ENCODE measurements at places on chromosomes 12 and 14. TPM values are rescaled to one million over a fixed set of nuclear protein-coding genes. Genes with fewer than 3 reads are reported as not detected.

DNA sequence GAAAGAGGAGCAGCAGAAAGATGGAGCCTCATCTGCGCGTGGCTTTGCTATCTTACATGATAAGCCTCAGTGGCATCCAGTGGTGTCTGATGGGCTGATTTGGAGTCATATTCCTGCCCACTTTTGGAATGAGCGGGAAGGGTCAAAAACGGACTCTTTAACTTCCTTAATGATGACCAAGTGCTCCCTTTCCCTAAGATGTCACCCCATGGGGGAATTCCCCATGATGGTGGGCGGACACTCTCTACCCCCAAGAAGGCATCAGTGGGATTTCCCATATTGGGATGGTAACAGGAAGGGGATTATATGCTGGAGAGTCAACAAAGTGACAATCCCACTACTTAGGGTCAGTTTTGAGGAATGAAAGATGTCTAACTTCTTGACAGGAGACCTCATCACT, 110.9 kb downstream of the GPATCH2L start:
- peaks cover 2% of the 10 kb centered on the region for H3K4me1 ChIP-seq
- no peak for DNase-seq
- H3K27ac ChIP-seq: no peak overlapping the region
- H3K4me3 ChIP-seq: no peak overlapping the region
- H3K36me3 ChIP-seq: no peaks in the 10 kb centered on the region

DNA sequence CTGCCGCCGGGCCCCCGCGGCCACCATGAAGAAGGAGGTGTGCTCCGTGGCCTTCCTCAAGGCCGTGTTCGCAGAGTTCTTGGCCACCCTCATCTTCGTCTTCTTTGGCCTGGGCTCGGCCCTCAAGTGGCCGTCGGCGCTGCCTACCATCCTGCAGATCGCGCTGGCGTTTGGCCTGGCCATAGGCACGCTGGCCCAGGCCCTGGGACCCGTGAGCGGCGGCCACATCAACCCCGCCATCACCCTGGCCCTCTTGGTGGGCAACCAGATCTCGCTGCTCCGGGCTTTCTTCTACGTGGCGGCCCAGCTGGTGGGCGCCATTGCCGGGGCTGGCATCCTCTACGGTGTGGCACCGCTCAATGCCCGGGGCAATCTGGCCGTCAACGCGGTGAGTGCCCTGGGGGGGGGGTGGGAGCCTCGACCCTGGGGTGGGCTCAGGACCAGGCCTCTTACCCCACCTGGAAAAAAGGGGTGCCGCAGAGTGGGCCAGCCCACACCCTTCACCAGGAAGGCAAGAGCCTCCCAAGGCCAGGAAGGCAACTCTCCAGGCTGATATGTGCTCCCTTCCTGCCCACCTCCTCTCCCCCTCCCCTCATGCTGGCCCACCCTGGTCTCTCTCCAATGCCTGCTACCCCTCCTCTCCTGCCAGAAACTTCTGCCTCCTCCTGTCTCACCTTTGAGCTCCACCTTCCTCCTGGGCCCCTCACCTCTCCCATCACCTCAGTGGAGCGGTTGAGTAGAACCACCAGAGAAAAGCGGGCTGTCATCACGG, 507 bp downstream of the AQP5 start:
- H3K27me3 ChIP-seq: peaks cover 4% of the 10 kb centered on the region
- H3K27ac ChIP-seq: no peak overlapping the region
- no peak overlapping the region for H3K4me3 ChIP-seq
- no peak for DNase-seq

TSPAN11 gene
- 0.60 TPM for total RNA-seq

GRCh38 chr14:24847568-24848095, 202.3 kb downstream of the STXBP6 start:
- DNase-seq: no peak
- H3K27ac ChIP-seq: no peak overlapping the region
- no peak overlapping the region for H3K4me3 ChIP-seq
- H3K27me3 ChIP-seq: no peaks in the 10 kb centered on the region

NR2C1 gene
- total RNA-seq: 29.3 TPM

GRCh38 chr14:51846631-51847488, 13.6 kb upstream of the GNG2 start:
- no peak overlapping the region for H3K27ac ChIP-seq
- no peak overlapping the region for H3K4me3 ChIP-seq
- no peaks in the 10 kb centered on the region for H3K27me3 ChIP-seq
- no peak for DNase-seq

DNA sequence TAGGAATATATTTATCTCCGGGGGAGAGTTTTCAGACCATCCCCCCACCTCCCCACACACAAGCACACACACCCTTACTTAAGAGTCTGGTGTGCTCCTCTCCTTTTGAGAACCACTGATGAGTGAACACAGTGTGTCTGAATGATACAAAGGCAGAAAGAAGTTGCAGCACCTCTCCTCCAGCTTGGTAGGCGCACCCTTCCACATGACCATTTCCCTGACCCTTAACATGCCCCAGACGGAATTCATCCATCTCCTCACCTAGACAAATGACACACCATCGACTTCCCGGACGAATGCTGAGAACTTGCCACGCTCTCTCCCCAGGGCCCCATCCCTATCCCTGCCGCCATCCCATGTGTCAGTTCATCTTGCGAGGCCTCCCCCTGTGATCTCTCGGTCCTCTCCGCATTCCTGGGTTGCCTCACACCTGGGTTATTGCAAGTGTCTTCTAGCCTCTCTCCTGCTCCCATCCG, 3.9 kb downstream of the TNFRSF1A start:
- no peak overlapping the region for H3K27ac ChIP-seq
- H3K36me3 ChIP-seq: no peaks in the 10 kb centered on the region
- peak overlapping the region; percentile 90 for H3K4me3 ChIP-seq
- H3K27me3 ChIP-seq: no peaks in the 10 kb centered on the region
- H3K4me1 ChIP-seq: peaks cover 23% of the 10 kb centered on the region
- DNase-seq: no peak

DNA sequence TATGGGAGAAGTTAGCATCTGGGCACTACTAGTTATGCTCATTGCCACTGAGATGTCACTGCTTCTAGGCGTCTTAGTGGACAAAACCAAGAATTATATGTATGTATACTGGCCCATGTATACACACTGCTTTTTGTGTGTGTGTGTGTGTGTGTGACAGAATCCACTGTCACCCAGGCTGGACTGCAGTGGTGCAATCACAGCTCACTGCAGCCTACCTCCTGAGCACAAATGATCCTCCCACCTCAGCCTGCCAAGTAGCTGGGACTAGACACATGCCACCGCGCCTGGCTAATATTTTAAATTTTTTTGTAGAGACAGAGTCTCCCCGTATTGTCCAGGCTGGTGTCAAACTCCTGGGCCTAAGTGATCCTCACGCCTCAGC, 25.2 kb downstream of the LIMA1 start:
- no peak for DNase-seq
- H3K27ac ChIP-seq: no peak overlapping the region
- no peaks in the 10 kb centered on the region for H3K36me3 ChIP-seq

NOS1 gene
- total RNA-seq: 0.10 TPM

DNA sequence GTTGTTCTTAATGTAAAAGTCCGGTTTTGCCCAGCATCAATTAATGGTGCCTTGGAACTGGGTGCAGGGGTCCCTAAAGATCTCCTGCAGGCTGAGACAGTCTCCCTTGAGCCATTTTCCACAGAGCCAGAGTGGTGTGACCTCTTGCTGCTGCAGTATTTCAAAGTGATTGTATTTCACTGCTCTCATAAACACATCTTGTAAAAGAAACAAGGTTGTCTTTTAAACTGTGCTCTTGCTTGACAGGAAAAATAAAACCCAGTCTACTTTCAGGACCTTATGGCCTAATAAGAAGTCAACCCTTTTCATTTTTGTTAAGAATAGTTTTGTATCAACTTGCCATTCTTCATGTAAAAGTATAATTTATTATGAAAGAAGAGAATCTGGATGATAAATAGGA, 44.7 kb downstream of the TMEM117 start:
- H3K36me3 ChIP-seq: no peaks in the 10 kb centered on the region
- no peaks in the 10 kb centered on the region for H3K27me3 ChIP-seq

DNA sequence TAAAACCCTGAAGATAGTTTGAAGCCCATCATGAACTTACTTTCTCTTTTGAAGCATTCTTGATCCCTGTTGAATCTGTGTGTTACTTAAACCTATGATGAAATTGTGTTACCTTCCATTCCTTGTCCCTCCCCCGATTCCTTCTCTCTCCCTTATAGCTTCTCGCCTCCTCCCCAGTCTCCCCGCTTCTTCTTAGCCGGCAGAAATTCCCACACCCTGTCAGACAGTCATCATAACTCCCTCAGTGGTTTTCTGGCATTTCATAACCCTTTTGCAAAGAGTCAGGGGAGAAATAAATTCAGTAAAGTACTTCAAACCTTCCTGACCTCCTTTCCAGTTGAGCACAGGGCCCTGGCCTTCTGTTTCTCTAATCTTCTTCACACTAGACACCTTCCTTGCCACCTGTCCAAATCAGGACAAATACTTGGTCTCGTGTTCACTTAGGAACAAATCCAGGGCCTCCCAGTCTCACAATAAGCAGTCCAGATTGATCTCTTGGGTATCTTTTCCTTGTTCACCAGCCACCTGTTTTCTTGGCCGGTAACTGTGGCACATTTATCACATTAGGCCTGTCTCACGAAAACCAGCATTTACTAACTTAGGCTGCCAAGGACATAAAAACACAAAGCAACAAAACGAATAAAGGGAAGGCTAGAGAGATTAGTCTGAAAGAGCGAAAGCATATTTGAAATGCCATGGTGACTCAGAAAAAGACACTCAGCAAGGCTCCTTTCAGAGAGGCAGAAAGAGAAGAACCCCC, 355.9 kb downstream of the TMTC2 start:
- H3K4me1 ChIP-seq: no peaks in the 10 kb centered on the region
- no peaks in the 10 kb centered on the region for H3K36me3 ChIP-seq
- no peak overlapping the region for H3K27ac ChIP-seq
- DNase-seq: no peak

DNA sequence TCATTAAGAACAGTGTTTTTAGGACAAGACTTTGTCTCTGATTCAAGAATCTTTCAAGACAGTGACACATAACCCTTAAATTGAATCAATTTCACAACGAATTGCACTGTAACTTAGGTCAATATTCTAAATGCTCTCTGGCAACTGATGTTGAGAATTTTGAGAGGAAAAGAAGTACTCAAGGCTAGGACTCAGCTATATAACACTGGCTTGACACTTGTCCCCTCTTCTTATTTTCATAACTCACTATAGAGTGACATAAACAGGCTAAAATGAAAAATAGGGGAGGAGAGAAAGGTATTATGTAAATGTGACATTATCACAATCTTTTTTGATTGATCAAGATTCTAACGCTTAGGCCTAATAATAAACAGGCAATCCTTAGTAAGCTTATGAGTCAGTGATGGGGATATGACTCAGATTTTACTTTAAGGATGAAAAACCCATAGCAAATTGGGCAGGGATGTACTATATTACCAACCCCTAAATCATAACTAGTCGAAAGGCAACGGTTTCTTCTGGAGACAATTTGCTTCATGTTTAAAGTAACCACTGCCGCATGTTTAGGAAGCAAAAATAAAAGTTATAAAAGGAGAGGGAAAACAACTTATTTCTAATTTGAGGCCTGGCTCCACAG, 10.9 kb downstream of the BTG1 start:
- H3K27ac ChIP-seq: no peak overlapping the region
- H3K36me3 ChIP-seq: no peaks in the 10 kb centered on the region
- no peaks in the 10 kb centered on the region for H3K27me3 ChIP-seq
- peak overlapping the region; percentile 5 for H3K4me3 ChIP-seq
- no peak for DNase-seq

MUCL1 gene
- not detected for total RNA-seq

CLEC4C gene
- not detected for total RNA-seq

- H3K27ac ChIP-seq: no peak overlapping the region
- DNase-seq: no peak
- H3K36me3 ChIP-seq: no peaks in the 10 kb centered on the region
- no peak overlapping the region for H3K4me3 ChIP-seq
- H3K27me3 ChIP-seq: no peaks in the 10 kb centered on the region
Observed at GRCh38 chr14:24463884-24464785, 21.6 kb upstream of the SDR39U1 start.

DNA sequence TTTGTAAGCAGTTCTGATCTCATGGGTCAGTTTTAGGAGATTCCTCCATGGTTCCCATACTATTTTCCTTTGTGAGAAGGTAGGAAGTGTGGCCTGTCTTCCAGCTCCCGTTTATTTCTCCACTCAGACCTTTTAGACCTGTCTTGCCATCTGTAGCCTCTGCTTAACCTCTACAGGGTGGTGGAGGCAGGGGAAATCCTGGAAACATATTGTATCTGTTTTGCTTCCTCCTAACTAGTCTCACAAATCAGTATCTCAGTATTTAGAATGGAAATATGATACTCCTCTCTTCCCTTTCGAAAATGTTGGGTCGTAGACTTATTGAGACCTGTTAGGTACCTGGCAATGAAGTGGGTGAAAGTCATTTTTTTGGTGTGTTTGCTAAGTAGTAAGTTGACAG, 399.4 kb upstream of the RGS6 start:
- no peak for DNase-seq
- H3K36me3 ChIP-seq: no peaks in the 10 kb centered on the region
- peaks cover 7% of the 10 kb centered on the region for H3K4me1 ChIP-seq
- H3K27me3 ChIP-seq: no peaks in the 10 kb centered on the region
- no peak overlapping the region for H3K27ac ChIP-seq
- no peak overlapping the region for H3K4me3 ChIP-seq

GRCh38 chr14:74140374-74140850, 55.7 kb downstream of the LIN52 start:
- no peak overlapping the region for H3K4me3 ChIP-seq
- H3K4me1 ChIP-seq: no peaks in the 10 kb centered on the region

GRCh38 chr12:121992059-121992879, 29.4 kb upstream of the BCL7A start:
- no peak overlapping the region for H3K4me3 ChIP-seq
- H3K27ac ChIP-seq: no peak overlapping the region
- no peaks in the 10 kb centered on the region for H3K27me3 ChIP-seq
- no peaks in the 10 kb centered on the region for H3K4me1 ChIP-seq
- H3K36me3 ChIP-seq: no peaks in the 10 kb centered on the region

FITM1 gene
- total RNA-seq: not detected

- H3K4me1 ChIP-seq: no peaks in the 10 kb centered on the region
- H3K27ac ChIP-seq: no peak overlapping the region
- no peaks in the 10 kb centered on the region for H3K36me3 ChIP-seq
- no peaks in the 10 kb centered on the region for H3K27me3 ChIP-seq
- H3K4me3 ChIP-seq: no peak overlapping the region
Observed at GRCh38 chr12:41053046-41053445, 135.1 kb upstream of the PDZRN4 start.

FGD4 gene
- 62.6 TPM for total RNA-seq

DNA sequence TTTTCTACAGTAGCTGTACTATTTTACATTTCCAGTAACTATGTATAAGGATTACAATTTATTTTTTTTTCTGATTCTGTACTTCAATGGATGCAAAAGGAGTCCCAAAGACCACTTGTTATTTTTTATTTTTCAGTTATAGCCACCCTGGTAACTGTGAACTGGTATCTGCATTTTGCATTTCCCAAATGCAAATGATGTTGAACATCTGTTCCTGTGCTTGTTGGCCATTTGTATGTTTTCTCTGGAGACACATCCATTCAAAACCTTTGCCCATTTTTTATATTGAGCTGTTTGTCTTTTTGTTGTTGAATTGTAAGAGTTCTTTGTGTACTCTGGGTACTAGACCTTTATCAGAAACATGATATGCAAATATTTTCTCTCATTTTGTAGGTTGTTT, 485.6 kb downstream of the LRIG3 start:
- no peaks in the 10 kb centered on the region for H3K36me3 ChIP-seq
- no peaks in the 10 kb centered on the region for H3K27me3 ChIP-seq
- H3K4me3 ChIP-seq: no peak overlapping the region
- H3K27ac ChIP-seq: no peak overlapping the region
- no peak for DNase-seq

CLSTN3 gene
- 102 TPM for total RNA-seq

- no peak for DNase-seq
- H3K27ac ChIP-seq: no peak overlapping the region
- H3K4me3 ChIP-seq: no peak overlapping the region
- no peaks in the 10 kb centered on the region for H3K36me3 ChIP-seq
- H3K4me1 ChIP-seq: no peaks in the 10 kb centered on the region
Observed at GRCh38 chr14:66920196-66920595, 269.0 kb upstream of the GARIN2 start.

Data from ovary (tissue), 10 donors.